ENCODE measurements at places on chromosomes 12 and 14.
A peak's percentile ranks its signal among the peaks of the same experiment; 100 is the strongest.

GRCh38 chr12:89327486-89328094 lies 24.7 kb downstream of the DUSP6 start:
- DNase-seq, result no peak

DNA sequence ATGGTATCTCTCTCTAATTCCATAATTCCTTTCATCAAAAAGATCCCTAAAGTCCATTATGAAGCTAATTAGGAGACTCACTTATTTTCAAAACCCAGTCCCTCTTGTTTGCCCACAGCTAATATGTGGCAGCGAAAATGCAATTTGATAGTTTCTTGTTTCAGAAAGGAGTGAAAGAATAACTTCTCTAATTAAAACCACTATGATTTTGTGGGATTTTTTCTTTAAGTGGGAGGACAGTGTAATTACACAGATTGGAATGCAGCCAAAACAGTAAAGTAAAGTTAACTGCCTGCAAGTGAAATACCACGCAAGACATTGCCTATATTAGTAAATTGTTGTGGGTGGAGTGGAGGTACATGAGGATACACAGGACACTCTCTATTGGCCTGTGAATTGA lies 50.0 kb downstream of the PTPRO start:
- no peak for DNase-seq

DNA sequence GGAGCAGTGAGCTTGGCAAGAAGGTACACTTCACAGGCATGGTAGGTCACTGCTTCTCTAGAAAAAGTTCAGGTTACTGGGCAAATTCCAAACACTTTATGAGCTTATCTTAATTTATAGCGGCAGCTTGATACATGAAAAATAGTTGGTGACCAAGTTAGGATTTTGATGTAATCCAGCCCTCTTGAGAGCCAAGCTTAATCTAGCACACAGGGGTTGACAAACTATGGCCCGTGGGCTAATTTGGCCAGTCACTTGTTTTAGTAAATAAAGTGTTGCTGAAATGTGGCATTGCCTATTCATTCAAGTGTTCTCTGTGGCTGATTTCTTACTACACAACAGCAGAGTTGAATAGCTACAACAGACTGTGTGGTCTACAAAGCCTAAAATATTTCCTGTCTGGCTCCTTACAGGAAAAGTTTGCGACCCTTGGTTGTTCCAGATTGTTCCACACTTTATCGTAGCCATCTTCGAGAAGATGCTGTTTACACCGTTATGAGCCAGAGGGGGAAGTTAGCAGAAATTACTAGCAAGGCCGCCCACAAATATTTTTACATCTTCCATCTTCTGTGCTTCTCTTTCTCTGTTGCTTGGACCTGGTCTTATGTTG lies 120.9 kb downstream of the DAAM1 start:
- no peak for DNase-seq

DNA sequence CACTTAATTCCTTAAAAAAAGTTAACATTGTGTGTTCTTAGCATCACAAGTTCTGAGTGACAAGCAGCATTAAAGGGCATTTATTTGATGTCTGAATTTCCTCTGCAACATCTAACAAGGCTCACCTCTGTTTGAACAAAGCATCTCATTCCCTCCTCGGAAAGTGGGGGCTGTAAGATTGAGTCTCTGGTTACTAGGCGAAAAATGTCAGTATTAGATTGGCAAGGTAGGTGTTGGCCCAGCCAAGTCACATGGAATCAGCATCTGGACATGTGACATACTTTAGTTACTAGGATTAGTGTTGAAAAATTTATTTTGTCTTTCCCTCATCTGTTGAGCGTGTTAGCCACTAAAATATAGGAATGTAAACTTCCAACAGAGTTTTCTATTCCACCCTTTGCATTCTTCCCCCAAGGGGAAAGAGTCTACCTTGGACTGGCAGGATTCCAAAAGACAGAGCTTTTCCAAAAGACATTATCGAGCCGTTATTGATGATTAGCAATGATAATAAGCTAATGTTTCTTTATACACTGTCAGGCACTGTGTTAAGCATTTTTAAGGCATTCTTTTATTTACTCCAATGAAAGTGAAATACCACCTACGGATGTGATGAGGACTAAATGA lies 194.9 kb upstream of the BTG1 start:
- DNase-seq, result no peak

DNA sequence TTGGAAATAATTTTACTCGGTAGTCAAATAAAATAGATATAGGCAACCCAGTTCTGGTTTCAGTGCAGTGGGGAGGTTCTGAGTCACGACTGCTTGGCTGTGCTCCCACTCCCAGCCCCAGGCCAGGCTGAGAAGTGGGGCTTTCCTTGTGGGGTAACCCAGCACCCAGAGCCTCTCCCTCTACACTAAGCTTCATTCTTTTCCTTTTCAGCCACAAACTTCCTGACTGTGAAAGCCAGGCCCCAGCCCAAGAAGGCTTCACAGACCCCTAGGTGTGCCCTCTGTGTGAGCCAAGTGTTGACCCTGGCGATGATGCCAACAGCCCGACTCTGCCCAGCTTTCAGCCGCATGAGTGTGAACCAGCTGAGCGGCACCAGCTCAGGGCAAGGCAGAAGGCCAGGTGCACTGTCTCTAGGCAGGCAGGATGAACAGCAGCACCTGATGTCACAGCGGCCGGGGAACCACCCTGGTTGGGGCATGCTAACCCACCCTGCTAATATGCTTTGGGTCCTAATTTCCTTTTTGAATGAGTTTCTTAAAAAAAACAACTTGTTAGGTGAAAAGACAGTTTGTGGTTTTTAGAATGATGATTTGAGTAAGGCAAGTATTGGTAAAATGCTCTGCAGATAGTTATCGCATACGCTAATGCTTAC lies 42.2 kb upstream of the ATP23 start:
- DNase-seq, result no peak

DNA sequence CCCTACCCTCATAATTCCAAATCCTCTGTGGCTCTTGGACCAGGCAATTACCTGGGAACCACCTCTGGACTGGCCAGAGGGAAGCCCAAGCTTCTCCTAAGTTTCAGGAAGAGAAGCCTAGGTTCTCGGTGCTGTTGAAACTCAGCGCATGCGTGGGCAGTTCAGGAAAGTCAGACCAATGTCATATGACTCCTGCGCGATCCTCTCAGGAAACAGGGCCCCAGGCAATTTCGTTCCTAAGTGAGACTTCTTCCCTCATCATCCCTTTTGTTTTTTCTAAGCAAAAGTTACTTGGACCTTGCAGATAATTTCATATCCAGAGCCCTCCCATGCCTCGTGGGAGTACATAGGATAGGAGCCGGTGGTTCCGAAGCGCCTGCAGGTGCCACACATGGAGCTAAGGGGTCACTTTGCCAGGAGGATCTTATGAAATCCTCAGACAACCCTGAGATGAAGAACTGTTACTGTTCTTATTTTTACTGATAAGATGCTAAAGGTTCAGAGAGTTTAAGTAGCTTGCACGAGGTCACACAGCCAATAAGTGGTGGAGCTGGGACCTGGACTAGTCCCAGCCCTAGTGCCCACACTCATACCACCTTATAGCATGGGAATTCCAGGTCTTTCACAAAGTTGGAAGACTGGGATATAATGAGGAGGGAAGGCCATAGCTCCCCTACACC lies 168.2 kb downstream of the ZFP36L1 start:
- no peak for DNase-seq

DNA sequence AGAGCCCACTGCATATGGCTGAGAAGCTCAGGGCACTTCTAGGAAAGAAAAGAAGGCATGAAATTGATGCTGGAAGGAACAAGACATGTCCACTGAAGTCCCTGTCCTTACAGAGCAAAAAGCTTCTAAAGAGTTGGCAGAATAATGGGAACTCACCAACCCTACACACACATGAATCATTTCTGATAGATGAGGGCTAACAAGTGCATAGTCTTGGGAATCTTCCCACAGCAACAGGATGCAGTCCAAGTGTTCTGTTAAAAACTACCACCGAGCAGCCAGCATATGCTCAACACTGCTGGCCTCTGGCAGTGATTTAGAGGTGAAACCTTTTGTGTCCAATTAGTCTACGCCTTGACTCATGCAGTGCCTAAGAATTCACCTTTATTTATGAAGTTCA lies 44.8 kb downstream of the RHOJ start:
- DNase-seq, result no peak

GRCh38 chr12:39127401-39127800 lies 222.0 kb upstream of the CPNE8 start:
- peak; percentile 27 for DNase-seq

GRCh38 chr12:40105265-40105514 lies 691 bp downstream of the SLC2A13 start:
- no peak for DNase-seq

DNA sequence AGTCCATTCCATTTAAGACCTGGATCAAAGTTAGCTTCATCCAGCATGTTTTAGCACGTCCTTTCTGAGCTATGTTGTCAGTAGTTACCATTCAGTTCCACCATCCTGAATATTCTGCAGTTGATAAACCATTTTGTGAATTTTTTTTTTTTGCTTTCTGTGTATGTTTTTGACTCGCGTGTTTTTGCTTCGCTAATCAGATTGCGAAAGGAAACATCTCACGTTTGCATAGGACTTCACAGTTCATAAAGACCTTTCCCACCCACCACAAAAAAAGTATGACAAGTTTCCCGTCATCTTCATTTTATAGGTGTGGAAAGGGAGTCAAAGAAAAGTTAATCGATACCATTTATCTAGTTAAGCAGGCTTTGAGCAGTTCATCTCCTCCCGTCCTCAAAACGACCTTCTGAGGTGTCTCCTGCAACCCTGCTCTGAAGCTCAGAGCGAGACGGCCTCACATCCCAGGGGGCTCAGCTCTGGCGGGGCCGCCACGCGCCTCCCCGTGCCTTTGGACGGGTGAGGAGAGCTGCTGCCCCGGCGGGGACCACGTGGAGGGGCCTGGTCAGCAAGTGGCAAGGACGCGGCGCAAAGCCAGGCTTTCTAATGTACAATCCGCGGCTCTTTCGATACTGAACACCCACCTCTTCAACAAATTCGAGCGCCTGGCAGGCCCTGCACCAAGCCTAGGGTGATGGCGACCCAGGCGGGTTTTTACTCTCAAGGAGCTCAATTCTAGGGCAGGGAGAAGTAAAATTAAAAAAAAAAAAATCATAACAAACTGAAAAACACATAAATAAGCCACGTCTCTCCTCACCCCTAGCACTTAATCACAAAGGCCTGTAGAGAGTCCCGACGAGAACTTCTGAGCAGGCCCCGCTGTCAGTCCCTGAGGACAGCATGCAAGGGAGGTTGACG lies 988 bp upstream of the TMEM263 start:
- peak; percentile 56 for DNase-seq

- no peak for DNase-seq
These were observed 630.2 kb upstream of the NOVA1 start for GRCh38 chr14:27228053-27228452.

GRCh38 chr12:124077701-124078100 lies 104.7 kb downstream of the ZNF664 start:
- no peak for DNase-seq

DNA sequence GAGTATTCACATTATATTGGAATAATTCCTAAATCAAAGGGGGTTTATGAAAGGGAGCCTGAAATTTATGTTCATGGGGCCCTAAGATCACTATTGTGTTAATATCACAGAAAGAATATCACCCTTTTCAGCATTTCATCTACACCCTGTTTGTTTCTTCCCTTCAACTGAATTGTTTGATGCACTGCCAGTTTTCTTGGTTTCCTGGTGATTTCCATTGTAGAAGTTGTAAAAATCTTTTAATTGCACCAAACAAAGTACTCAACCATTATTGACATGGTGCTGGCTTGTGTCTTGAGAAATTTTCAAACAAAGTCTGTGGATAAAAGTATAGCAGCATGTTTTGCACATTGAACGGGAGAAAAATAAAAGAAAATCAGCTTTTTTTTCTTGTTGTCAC lies 154.8 kb upstream of the PRKD1 start:
- DNase-seq, result no peak

DNA sequence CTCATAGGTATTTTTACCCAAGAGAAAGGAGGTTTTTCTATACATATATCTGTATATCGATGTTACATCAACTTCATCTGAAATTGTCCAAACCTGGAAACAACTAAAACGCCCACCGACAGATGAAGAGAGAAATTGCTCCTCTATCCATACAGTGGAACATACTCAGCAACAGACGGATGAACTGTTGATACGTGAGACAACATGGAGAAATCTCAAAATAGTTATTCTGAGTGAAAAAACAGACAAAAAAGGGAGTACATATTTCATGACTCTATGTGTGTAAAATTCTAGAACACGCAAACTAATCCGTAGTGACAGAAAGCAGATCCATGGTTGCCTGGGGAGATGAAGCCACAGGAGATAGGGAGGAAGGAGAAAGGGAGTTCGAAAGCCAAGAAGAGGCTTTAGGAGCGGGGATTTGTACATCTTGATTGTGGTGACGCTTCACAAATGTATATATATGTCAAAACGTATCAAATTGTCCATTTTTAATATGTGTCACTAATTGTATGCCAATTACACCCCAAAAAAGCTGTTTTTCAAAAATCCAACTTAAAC lies 37.6 kb upstream of the C14orf180 start:
- DNase-seq, result no peak

GRCh38 chr12:112115259-112116045 lies 6.9 kb upstream of the NAA25 start:
- DNase-seq, result no peak

DNA sequence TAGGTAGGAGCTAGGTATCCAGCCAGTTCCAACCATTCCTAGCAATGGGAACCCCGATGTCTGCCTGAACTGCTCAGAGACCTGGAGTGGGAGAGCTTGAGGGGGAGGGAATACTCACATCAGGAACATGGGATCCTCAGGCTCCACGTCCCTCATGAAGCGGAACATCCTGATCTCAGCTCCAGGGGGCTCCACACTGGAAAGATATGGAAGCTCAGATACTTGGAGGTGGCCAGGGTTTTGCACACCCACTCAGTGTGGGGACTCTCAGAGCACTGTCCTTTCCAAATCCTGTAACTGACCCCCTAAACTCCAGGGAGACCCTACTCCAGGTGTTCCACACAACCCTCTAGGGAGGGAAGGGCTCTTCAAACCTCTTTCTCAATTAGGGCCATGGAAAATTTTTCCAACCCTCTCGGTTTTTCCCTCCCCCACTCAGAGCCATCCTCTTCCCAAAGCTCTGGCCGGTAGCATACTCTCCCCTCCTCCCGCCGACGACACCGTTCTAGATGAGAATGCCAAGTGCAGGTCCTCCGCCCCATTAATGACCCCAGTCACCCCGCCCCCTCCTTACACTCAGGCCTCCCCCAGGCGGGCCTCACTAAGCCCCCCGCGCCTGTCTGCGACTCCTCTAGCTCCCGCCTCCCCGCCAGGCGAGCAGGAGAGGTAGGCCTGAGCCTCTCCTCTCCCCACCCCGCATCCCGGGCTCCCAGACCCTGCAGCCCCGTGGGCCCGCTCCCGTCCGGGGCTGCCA lies 597 bp downstream of the MLF2 start:
- peak; percentile 85 for DNase-seq

All from NCI-H82 (cell line).